ENCODE measurements at places on chromosomes 13 and 19.
A peak's percentile ranks its signal among the peaks of the same experiment; 100 is the strongest.

GRCh38 chr13:72204291-72204690 lies 337.3 kb upstream of the DACH1 start:
- DNase-seq: no peak

- no peak for DNase-seq
Observed at GRCh38 chr13:96671073-96671472, 323.2 kb downstream of the OXGR1 start.

- DNase-seq: no peak
Observed at GRCh38 chr13:91498298-91498697, 99.9 kb downstream of the GPC5 start.

- no peak for DNase-seq
Observed at GRCh38 chr13:37406031-37406430, 192.5 kb downstream of the POSTN start.

GRCh38 chr13:93955904-93956303 lies 523.6 kb downstream of the DCT start:
- no peak for DNase-seq

- DNase-seq: no peak
Observed at GRCh38 chr19:29815231-29815630, 3.4 kb downstream of the CCNE1 start.

DNA sequence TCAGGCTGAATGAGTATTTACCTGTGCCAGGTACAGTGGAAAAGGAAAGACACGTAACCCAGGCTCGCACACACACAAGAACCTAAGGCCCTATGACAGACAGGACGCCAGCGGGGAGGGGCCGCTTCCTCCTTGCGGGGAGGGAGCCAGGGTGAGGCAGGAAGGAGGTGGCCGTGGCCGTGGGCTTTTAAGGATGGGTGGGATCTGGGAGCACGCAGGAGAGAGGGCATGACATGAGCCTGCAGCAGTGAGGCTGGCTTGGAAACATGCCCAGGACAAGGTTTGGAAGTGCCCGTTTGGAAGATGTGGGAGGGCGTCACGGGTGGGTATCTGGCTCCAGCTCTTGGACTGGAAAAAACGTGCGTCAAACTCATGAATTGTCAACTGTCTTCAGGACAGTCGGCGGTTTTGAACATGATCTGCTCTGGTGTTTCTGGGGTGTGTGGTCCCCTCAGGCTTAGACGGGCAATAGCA lies 20.1 kb downstream of the SH3GL1 start:
- peak; percentile 40 for DNase-seq

- peak; percentile 14 for DNase-seq
Observed at GRCh38 chr19:31220540-31220939, 128.7 kb downstream of the TSHZ3 start.

All from activated T-helper 2 cell treated with anti-CD3 and anti-CD28 coated beads, Interferon-gamma antibody, Interleukin-2, Interleukin-4, amounts not matched to agents 10 μg/mL and 5 μg/mL and 100 μg/mL, durations not matched to agents 14 hours and 24 hours and 36 hours (primary cell).